Fibroblast of the aortic adventitia (primary cell): ENCODE measurements at places on chromosomes 4 and X. TPM values are rescaled to one million over a fixed set of nuclear protein-coding genes. Genes with fewer than 3 reads are reported as not detected.

GRCh38 chr4:150395872-150396271 is 186.1 kb upstream of the MAB21L2 start:
- no peak for DNase-seq

- peak; percentile 70 for DNase-seq
Observed at GRCh38 chr4:38084877-38085711, 124.9 kb downstream of the PTTG2 start.

GRCh38 chrX:151239751-151240150 is 63.4 kb downstream of the GPR50 start:
- DNase-seq: no peak

DNA sequence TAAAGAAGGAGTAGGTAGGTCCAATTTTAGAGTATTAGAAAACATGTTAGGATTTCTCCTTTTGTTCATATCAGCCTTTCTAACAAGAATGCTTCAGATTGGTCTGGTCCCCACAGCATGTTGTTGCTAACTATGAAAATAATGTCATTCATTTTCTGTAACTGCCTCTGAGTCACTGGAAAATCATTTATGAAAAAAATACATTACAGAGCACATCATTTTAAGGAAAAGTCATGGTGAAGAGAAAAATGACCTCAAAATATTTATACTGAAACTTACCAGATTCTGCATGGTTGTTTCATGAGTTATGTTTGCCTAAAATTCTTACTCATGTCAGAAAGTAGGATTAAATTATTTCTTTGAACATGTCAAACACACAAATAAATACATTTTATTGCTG is 35.2 kb downstream of the DTHD1 start:
- no peak for DNase-seq

GRCh38 chr4:144204431-144204830 is 63.9 kb upstream of the GYPA start:
- no peak for DNase-seq

DNA sequence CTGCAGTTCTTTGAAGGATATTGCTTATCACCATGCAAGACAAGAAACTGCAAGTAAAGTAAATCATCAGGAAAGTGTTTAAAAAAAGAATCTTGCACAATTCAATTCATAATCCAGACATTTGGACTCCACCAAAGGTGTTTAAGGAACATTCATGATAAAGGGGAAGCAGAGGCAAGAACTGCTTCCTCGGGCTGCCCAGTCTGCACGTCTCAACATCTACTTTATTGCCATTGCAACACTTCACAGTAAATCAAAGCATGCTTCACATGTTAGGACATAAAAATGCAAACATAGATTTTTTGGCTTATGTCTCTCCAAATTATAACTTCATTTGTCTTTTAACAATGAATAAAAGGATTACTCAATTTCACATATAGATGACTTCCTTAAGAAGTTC is 42.5 kb downstream of the MID1 start:
- DNase-seq: peak; percentile 56

GRCh38 chr4:104818579-104818978 is 323.9 kb upstream of the CXXC4 start:
- no peak for DNase-seq

STAP1 gene
- total RNA-seq: not detected in 2 replicates

TMPRSS11E gene
- not detected in 2 replicates for total RNA-seq

DOK7 gene
- not detected in 2 replicates for total RNA-seq
